Stimulated activated CD4-positive, alpha-beta T cell treated with anti-CD3 and anti-CD28 coated beads, Interleukin-2, amount 100 ng/mL, for 24 hours (primary cell): ENCODE measurements at places on chromosomes 1 and 21.

- no peak for DNase-seq
Measured at GRCh38 chr1:193068013-193068412, 8.6 kb downstream of the RO60 start.

- no peak for DNase-seq
Measured at GRCh38 chr1:25815208-25816111, 4.3 kb upstream of the MTFR1L start.

- no peak for DNase-seq
Measured at GRCh38 chr1:26844424-26845196, 18.1 kb downstream of the ZDHHC18 start.

GRCh38 chr1:201713086-201713810, 115.7 kb upstream of the IPO9 start:
- DNase-seq, result no peak

DNA sequence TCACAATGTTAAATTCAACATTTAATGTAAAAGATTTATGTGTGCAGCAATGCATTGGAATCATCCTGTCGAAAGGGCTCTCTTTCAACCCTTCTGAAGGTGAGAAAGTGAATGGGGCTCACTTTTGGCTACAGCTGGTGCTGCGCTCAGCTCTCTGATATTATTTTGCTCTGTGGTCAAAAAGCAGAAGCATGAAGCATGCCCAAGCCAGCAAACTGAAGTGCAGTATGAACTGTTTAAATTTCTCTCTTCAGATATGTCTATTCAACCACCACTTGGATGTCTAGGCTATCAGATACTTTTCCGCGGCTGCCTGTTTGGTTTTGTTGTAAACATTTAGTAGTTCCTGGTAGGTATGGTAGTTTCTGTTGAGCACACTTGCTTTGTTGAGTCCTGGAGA, 216.9 kb upstream of the TMPRSS15 start:
- DNase-seq, result no peak

GRCh38 chr1:24443241-24443656, 27.6 kb downstream of the NIPAL3 start:
- DNase-seq, result no peak

DNA sequence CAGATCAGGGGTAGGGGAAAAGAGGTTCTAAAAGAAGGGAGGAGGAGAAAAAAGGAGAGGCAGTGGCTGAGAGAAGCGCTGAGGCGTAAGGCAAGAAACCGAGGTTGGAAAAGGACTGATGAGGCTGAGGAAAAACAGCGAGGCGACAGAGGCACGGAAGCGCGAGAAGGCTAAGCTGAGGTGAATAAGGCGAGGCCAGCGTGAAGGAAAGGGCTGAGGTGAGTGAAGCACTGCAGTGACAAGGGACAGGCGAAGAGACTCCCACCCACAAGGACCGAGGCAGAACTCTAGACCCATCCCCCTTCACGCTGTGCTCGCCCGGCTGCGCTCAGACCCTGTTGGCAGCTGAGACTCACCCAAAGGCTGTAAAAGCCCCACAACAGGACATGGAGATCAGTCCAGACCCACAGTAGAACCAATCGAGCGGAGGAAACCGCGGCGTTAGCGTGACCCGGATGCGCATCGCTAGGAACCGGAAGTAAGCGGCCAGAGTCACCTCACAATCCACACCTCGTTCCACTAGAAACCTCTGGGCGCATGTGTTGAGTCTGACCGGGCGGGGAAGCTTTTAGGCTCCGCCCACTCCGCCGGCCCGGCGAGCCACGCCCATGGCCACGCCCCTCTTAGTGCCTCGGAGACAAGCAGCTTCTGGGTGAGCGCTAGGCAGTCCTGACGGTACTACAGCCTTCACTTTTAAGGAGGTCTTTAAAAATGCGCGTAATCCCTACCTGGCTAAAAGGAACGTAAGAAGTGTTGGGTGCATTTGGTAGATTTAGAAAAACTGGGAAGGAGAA, at the start of gene EYA3:
Gene EYA3, minus strand, starts transcription at position 443 of the 794 bp plus-strand sequence. CDS start 30,584 bp downstream, outside the sequence.
- DNase-seq, result peak; percentile 99

DNA sequence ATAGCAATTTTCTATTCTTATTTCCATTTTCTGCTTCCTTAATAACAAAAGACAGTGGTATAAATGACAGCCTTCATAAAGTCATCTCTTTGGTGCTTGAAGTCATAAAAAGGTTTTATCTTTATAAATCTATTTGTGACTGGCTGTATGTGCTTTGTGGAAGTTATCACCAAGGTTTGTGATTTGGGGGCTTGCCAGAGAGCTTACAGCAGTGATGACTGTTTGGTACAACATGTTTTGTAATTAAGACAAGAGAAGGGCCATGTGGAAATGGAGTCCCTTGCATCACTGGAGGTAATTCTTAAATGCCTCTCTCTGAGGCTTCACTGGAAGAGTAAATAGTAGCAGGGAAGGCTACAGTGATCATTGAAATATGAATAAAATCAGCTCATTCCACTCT, 2.7 kb downstream of the SLC35F3 start:
- no peak for DNase-seq

DNA sequence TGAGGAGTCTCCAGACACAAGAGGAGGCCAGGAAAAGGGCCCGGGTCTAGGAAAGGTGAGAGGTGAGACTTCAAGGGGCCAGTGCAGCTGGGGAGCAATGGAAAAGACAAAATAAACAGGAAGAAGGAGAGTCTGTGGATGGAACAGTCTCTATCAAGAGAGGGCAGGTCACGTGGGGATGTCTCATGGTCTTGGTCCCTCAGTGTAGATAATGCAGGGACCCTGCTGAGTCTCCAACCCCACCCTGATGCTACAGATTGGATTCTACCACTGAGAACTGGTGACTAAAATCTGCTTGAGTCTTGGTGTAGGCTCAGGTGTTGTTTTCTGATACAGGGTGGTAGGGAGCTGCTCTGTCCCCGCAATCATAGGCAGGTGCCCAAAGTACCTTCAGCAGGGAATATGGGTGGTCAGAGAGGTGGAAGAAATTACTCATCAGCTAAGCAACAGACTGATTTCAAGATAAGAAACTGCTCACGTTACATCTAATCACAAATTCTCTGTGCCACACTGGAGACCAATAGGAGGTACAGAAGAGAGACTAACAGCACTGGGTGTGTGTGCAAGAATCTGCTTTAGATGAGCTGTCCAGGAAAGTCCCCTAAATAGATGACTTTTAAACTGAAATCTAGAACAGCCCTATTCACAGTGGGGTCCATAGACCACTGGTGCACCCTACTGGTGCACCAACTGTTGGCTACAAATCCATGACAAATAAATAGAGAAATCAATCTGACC, 101.5 kb upstream of the TLR5 start:
- no peak for DNase-seq

DNA sequence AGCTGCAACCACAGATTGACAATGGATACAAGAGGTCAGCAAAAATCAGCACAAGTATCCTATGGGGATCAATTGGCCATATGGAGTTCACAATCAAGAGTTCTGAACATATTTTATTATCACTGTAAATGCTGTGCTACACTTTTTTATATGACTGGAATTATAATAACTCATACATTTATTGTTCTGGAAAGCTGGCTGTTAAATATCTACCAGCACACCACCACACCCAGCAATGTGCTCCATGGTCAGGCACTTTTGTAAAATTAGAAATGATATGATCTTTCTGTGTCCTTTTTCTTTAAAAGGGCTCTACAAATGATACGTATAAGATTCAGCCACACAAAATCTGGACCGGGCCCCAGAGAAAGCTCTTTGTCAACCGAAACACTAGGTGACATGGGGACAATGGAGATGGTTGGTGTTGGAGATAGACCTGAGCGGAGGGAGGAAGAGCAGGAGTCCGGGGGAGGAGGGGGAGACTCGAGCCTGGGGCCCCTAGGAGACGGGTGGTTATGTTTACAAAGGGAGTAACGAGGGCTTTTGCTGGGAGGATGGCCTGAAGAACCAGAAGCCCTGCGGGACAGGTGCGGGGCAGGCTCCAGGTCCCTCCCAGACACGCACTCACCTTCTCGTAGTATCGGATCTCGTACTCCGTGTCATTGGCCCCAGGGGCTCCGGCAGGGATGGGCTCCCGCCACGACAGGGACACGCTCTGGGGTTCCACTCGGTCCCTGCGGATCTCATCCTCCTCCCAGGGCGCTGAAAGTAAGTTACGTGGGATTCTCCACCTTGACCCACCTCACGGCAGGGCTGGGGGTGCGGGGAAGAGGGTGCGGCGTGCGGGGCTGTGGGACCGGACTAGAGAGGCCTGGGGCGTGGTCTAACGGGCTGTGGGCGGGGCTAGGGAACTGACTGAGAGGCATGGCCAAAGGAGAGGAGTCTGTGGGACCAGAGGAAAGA, 30.0 kb downstream of the EPHA10 start:
- DNase-seq, result no peak

DNA sequence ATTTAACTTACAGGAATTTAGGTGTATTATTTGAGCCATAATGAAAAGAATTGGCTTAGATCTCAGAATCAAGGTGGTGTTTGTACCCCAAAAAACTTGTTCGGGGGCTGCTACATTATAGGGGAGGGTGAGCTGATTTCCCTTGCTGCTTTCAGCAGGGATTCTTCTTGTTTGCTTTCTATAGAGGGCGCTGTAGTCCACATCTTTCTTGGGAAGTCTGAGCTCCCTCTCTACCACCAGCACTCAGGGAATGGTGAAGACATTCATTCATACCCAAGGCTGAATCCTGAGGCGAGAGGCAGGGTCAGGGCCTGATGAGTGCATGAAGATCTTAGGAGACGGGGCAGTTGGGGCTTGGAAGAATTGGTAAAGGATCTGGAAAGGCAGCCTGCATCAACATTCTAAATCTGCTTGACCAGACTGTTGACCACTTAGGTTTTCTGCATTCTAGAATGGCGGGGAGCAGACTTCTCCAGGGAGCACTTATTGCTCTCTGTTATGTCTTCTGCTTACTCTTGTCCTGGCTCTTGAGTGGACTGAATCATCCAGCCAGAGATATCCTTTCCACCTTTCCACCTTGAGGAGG, 18.9 kb downstream of the SPATA46 start:
- DNase-seq, result no peak

DNA sequence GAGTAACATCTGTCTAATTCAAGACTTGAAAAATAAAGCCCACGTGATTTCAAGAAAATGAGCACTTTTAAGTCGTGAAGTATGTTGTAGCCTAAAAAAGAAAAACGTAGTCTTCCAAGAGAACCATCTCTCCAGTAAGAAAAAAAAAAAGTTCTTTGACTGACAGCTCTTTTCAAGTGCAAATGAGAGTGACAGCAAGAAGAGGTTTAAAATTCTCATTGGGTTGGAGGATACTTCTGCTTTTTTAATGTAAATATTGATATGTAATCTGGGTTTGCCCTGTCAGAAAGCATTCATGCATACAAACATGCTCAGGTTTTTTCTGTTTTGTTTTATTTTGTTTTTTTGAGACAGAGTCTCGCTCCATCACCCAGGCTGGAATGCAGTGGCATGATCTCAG, 32.3 kb upstream of the PRDM2 start:
- no peak for DNase-seq

DNA sequence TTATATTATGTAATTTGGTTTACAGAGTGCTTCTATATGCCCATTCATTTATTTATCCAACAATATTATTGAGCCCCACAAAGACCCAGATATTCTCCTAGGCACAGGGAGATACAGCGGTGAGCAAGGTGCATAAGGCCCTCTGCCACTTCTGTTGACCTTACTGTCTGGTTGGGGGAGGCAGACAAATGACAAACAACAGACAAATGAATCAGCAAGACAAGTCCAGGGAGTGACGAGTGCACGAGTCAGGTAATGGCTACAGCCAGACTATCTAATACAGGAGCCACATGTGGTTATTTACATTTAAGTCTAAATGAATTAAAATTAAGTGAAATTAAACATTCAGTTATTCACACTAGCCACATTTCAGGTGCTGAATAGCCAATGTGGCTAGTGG, 22.0 kb upstream of the BCAR3 start:
- no peak for DNase-seq

- DNase-seq, result no peak
Measured at GRCh38 chr1:6410248-6410893, 9.3 kb downstream of the HES2 start.

DNA sequence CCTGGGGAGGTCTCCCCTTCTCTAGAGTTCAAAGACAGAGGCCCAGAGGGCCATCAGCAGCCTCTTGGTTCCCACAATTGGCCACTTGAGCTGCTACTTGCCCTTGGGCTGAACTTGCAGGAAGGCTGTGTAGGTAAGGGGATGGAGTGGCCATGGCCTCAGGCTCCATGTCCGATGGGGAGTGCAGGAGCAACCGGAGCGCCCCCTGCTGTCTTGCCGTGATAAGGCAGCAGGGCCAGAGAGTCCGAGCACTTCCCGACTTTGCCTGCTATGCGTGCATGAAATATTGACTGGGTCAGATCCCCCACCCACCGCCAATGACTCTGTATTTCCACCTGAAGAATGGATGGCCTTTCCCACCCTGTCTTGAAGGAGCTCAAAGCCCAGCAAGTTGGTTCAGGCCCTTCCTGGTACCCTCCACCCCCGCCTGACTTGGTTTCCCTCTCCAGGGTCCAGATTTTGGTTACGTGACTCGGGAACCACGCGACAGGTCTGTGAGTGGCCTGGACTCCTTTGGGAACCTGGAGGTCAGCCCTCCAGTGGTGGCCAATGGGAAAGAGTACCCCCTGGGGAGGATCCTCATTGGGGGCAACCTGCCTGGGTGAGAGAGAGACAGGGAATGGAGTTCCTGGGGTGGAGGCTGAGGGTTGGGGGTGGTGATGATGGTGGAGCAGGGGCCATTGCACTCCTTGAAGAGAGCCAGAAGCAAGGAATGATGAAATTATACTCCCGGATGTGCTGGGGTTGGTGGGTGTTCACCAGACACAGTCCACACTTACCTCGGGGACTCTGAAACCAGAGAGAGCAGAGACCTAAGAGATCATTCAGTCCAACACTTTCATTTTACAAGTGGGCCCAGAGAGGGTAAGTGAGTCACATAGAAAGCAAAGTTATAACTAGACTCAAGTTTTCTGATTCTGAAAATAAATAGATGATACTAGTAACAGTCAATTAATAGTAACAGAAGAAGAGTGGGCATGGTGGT, 25.6 kb downstream of the PADI3 start:
- DNase-seq, result peak; percentile 65

DNA sequence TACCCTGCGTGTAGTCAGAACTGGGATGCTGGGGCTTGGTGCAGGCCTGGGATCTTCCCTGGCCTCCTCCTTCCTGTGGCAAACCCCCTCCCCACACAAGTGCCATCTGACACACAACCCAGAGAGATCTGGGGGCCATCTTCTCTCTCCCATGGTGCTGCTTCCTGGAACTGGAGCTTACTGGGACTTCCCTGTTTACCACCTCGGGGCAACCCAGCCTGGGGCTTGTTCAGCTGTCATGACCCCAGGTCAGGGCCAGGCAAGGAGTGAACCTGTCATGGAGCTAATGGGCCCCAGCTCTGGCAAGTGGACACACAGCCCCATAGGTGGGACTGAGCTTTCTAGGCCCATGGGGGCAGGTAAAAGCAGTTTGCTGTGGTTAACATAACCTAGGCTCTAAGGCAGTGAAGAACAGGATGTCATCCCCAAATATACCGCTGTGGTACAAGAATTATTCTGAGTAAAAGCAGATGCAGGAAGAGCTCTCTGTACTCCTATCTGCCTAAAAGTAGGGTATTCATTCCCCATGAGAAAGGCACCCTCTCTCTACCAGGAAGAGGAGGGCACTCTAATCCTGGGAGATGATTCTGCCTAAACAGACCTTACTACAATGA, 2.4 kb downstream of the TRIM11 start:
- DNase-seq, result no peak
